Activated CD8-positive, alpha-beta memory T cell treated with anti-CD3 and anti-CD28 coated beads for 24 hours (primary cell): ENCODE measurements at places on chromosomes 1 and 21.

- peak; percentile 90 for DNase-seq
These were observed at the start of gene NADK for GRCh38 chr1:1777950-1778662. NADK (minus strand) TSS chr1:1778470; CDS start chr1:1765406, 13,064 bp downstream.

DNA sequence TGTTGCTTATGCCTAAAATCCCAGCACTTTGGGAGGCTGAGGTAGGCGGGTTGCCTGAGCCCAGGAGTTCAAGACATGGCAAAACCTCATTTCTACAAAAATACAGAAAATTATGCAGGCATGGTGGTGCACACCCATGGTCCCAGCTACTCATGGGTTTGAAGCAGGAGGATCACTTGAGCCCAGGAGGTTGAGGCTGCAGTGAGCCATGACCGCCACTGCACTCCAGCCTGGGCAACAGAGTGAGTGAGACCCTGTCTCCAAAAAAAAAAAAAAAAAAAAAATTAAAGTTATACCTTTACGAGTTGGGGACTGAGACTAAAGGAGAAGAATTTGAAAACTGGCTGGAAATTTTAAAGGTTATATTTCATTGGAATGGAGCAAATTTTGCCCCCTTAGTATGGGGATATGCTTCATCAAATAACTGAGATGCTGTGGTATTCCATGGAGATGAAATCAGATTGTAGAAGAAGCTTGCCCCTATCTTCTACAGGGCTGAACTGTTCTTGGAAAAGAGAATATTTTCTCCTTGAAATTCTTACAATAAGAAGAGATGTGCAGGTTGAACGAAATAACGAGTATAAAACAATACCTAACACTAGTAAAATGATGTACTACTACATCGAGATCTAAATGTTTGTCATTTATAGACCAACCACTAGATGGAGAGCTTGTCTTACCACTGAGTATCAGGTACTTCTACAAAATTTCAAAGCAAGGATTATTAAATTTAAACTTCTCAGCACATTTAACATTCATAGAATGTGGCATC is 34.9 kb upstream of the SCYL3 start:
- no peak for DNase-seq

DNA sequence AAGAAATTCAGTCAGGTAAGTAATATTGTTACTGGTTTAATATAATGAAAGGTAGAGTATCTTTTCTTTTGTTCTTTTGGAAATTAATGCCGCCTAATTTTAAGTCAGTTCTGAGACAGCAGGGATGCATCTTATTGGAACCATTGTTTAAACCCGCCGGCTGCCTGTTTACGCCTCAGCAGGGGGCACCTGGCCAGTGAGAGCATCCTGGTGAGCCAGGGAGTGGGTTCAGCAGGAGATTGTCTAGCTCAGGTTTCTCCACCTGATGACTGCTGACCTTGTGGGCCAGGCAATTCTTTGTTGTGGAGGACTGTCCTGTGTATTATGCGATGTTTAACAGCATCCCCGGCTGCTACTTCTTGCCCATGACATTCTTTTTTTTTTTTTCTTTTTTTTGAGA is 30.2 kb downstream of the CHAF1B start:
- DNase-seq = no peak

- DNase-seq = peak; percentile 73
These were observed at the start of gene SLC45A3 for GRCh38 chr1:205680073-205680851. SLC45A3 (minus strand) TSS chr1:205680509; CDS start chr1:205664656, 15,853 bp downstream.

- DNase-seq = no peak
These were observed 122.8 kb downstream of the NOS1AP start for GRCh38 chr1:162192306-162192678.

DNA sequence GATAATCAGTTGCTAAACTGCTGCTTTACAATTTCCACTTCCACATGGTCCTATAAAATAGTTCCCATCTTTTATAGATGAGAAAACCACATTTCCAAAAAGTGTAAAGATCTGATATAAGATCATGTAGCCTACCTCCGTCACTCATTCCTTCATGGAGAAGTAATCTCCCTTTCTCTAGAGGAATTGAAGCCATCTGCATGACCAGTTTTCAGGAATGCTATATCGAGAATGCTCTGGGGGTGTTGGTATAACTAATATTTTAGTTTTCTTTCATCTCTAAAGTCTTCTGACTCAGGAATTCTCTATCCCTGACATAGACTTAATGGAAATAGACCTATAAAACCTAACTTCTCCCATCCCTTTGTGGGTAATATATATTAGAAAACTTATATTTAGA is 173.0 kb upstream of the UBE2U start:
- DNase-seq = no peak

- no peak for DNase-seq
These were observed 524.2 kb downstream of the KIF26B start for GRCh38 chr1:245678860-245679411.

GRCh38 chr1:180563026-180563827 is 4.5 kb downstream of the OVAAL start:
- DNase-seq = no peak

- no peak for DNase-seq
These were observed 344.7 kb upstream of the PTBP2 start for GRCh38 chr1:96376846-96377245.

GRCh38 chr1:240170266-240170665 is 78.6 kb downstream of the FMN2 start:
- no peak for DNase-seq

GRCh38 chr1:85502625-85503083 is 37.7 kb upstream of the DDAH1 start:
- DNase-seq = no peak

DNA sequence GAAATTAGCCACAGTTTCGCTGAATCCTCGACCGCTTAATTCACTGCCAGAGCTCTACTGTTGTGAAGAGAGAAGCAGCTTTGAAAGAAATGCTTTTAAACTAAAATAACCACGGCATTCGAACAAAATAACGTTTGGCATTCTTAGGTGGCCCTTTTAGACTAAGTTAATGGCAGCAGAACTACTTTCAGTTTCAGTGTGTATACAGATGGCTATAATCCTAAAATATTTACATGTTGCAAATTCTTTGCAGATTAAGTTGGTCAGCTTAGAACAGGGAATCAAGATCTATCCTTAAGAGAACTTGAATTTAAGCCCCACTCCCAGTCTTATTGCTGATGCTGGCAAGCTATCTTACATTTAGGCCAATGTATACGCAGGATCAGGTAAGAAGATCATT is 62.7 kb downstream of the ADSS2 start:
- no peak for DNase-seq

DNA sequence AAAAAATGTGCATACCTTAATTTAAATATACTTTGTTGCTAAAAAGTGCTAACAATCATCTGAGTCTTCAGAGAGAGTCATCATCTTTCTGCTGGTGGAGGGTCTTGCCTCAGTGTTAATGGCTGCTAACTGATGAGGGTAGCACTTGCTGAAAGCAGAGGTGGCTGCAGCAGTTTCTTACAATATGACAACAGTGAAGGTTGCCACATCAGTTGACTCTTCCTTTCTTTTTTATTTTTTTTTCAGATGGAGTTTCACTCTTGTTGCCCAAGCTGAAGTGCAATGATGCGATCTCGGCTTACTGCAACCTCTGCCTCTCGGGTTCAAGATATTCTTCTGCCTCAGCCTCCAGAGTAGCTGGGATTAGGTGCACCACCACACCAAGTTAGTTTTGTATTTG is 2.6 kb upstream of the CFAP45 start:
- DNase-seq = no peak

- DNase-seq = no peak
These were observed 73.2 kb downstream of the LRRC8C start for GRCh38 chr1:89705901-89706699.

GRCh38 chr1:155294520-155295182 is 6.6 kb downstream of the PKLR start:
- no peak for DNase-seq

DNA sequence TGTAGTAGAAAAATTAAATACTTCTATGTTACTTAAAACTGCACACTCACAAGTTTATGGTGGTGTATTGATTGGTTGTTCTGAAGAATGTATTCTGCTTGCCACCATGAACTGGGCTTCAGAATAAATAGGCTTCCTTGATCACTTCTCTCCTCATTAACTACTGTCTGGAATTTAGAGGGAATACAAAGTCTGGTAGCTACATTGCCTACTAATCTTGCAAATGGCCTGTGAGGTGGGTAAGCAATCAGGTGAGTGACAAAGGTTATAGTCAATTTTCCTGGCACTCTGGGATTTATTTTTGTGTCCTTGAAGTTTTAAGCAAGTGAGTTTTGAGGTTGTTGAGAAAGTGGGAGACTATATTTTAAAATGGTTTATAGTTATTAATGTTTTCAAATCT is 101.8 kb downstream of the ROR1 start:
- DNase-seq = no peak
